NCI-H1092 (cell line): ENCODE measurements at places on chromosomes 5 and 9.

GRCh38 chr9:69174616-69175463, 763 bp downstream of the TJP2 start:
- no peak for DNase-seq

DNA sequence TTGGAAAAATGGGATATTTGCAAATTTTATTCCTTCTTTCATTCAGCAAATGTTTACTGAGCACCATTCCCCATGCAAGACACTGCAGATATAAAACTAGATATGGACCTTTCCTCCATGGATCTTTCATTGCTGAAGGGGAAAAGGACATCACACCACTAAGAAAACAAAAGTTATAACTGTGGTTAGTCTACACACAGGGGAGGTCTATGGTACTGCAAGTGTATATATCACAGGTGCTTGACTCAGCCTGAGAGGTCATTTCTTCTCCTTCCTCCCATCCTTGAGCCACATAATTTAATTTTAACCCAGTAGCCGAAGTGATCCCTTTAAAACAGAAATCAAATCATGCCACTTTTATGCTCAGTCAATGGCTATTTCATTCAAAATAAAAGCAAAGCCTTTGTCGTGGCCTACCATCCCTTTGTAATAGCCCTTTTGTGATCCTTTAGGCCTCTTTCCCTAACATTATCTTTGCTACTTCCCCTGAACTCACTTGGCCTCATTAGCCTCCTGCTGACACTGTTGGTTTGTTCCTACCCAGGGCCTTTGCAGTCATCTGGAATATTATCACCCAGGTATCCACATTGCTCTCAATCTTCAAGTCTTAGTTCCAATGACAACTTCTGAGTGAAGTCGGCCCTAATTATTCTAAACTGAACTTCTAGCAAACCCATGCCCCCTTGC, 213.2 kb downstream of the GABRB2 start:
- no peak for DNase-seq

GRCh38 chr5:145838276-145838675, 3.1 kb upstream of the PRELID2 start:
- DNase-seq: no peak

DNA sequence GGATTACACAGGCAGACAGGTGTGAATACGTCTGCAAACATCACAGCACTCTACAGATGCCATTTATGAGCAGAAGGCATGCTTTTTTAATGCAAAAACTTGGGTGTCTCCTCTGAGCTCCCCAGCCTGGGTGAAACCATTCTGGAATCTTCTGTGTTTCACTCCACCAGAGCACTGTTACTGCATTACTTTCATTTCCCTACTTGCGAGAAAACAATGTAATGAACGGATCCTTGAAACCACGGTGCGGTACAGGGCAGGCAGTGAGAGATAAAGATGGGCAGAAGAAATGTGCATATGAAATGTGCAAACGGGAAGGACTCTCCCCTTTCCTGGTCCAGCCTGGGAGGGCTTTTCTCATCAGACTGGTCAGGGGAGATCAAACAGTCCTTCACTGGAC, 584.3 kb upstream of the KLF4 start:
- DNase-seq: no peak

DNA sequence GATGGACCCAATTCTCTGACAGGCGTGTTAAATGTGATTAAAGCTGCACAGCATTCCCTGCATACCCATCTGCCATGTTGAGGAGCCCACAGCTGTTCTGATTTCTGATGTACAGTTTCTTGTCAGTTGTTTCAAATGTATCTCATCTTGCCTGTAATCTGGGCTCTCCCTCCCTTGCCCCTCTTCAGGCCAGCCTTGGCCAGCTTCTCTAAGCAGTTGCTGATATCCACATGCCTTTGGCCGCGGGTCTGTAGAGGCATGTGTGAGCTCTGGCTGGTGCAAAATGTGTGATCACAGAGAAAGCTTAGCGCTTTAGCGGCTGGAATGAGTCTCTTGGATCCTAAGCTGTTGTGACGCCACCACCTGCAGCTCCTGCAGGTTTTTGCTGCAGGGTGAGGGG, 332.0 kb downstream of the MLLT3 start:
- no peak for DNase-seq

- no peak for DNase-seq
Measured at GRCh38 chr9:127204771-127205470, 59.7 kb upstream of the GARNL3 start.

DNA sequence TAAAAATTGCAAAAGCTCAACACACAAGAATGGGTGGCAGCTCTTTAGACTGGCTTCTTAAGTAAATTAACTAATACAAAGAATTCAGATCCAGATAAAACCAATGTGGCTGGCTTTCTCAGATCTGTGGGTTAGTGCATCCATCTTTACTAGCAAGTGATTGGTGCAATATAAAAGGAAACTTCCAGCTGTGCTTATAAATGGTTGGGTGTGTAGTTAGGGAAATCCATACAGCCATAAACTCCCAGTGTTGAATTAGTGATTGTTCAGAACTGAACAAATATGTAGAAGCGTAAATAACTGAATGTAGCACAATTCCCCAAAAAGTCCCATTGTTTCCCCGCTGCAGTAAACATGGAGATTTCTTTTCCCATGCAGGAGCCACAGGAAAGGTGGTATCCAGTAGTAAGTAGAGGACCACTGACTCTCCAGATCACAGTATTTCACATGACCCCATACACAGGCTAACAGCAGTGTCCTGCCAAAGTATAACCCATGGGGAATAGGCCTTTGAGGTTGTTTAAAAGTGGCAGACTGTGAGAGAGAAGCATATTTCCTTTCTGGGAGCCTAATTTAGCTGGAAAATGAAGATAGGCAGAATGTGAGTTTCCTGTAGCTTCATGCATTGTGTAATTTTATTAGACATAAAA, 173.1 kb upstream of the SLC12A2 start:
- no peak for DNase-seq

DNA sequence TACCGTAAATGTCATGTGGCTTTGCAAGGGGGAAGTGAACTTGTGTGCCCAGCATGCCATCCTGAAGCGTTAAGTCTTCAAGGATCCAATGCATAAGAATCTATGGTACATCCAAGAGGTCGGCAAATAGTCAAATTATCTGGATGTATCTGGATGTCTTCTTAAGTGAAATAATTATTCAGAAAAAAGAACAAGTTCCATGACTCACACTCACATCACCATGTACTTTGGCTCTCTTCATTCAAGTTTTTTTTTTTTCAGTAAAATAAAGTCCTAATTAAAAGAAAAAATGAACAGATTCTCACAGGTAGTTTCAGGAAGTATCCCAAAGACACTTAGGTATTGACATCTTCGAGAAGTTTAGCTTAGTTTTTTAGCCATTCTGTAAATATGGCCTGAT, 62.7 kb upstream of the MEGF10 start:
- DNase-seq: no peak

GRCh38 chr5:126234563-126235195, 188.5 kb upstream of the GRAMD2B start:
- DNase-seq: no peak

- DNase-seq: no peak
Measured at GRCh38 chr5:66874004-66874403, 277.8 kb downstream of the MAST4 start.

DNA sequence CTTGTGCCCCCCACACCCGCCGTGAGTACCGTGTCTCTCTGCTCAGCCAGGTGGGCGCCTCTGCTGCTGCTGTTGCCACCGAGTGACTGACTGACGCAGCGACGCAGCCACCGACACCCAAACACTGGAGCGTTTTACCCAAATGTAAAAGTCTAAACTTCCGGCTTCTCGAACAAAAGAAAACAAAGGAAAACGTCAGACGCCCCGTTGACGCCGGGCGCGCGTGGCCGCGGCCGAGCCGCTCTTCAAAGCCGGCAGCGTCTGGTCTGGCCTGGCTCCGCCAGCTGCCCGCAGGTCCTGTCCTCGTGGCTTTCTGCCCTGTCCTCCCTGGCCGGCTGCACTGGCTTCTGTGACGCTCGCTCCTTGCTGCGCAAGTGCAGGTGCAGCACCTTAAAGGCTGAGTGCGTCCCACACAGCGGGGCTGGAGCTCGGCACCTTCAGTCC, 41.4 kb upstream of the CLPTM1L start:
- peak; percentile 34 for DNase-seq

DNA sequence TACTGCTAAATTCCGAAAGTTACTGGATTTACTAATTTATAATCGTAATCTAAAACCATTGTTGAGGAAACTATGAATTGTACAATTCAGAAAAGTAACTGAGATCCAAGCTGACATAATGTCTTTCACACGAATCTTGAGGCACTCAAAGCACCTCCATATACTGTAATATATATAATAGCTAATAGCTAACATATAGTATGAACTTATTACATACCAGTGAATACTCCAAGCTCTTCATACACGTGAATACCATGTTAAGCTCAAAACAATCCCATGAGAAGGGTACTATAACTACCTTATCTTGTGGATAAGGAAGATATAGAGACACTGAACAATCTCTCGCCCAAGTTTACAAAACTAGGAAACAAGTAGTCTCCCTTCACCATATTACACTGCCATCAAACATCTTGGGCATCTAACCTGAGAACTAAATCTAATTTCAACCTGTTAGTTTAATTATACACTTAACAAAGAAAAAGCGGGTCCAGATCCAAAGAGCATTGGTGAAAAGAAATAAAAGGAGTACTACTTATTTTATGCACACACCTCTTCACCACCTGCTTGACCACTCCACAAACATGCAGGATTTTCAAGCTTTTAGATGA, 1.0 kb downstream of the NUDCD2 start:
- DNase-seq: no peak

GRCh38 chr5:1727571-1727970, 72.1 kb downstream of the MRPL36 start:
- DNase-seq: no peak

DNA sequence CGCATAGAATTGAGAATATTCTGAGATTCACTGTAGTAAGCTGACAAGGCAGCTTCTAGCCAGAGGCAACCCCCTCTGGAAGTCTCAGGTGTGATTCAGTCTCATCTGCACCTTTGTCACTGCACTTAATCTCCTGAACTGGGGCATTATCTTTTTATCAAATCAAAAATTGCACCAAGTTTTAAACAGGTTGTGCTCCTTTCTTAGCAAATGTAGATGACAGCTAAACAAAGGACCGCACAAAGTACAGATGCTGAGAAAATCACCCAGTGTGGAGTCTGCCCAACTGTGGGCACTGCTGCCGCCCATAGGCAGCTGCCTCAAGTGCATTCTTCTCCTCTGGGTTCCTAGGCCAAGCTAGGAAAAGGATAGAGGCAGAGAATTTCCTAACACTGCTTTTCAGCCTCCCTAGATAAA, 51.1 kb downstream of the STARD4 start:
- DNase-seq: no peak

DNA sequence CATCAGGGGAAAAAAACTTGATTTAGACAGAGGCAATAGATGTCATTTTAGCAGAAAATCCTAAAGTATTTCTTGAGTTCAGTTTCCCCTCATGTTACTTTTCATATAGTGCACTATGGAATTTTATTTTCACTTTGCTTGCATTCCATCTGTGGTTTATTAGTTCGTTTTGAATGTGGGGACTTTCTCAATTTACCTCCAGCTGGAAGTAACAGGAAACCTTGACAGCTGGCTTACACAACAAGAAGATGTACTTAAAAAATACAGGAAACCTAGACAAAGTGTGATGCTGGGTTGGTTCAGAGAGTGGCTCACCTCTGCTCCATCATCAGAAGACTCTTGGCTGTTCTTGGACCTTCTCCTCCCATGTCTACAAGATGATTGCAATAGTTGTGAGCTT, 567.0 kb downstream of the CETN3 start:
- no peak for DNase-seq

DNA sequence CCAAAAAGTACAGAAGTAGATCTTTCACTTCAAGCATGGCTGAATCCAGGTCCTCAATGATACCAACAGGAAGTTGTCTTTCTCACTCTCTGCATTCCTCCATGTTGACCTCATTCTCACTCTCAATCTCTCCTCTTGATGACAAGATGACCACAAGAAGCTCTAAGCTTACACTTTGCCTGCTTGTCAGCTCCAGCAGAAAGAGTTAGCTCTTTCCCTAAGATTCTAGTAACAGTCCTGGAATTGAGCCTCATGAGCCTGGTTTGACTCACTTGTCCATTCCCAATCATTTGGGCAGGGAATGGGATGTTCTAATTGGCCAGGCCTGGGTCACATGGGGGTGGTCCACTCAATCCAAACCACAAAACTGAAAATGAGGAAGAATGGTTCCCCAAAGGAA, 3.3 kb upstream of the CLTA start:
- no peak for DNase-seq

- DNase-seq: no peak
Measured at GRCh38 chr5:34742061-34742460, 85.9 kb downstream of the RAI14 start.

GRCh38 chr5:65244031-65244430, 237.7 kb downstream of the ADAMTS6 start:
- no peak for DNase-seq

DNA sequence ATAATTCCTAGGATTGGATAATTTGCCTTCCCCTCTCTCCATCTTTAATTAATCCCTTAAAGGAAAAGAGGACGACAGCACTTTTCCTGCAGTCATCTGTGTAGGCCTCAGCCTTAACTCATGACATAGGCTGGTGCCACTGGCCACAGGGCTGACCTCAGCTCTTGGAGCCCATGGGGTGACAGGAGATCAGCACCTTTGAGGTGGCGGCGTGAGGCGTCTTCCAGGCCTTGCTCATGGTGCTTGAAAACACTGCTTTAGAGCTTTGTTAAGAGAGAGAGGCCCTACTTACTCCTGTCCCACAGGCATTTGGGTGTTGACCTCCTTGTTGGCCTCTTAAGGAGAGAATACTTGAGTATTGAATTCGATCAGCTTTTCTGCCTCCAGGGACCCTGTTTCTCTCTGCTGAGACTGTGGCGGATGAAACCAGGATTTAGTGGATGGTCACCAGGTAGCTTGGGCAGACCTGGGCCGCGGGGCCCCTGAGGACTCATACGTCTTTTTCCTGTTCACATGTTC, 23.4 kb downstream of the TENT4A start:
- DNase-seq: no peak

- DNase-seq: no peak
Measured at GRCh38 chr9:131807144-131807983, 67.5 kb upstream of the RAPGEF1 start.

GRCh38 chr9:117377046-117377445, 37.8 kb downstream of the ASTN2 start:
- DNase-seq: no peak

- DNase-seq: no peak
Measured at GRCh38 chr5:84861306-84861705, 476.6 kb upstream of the EDIL3 start.
